Brain (organoid and tissue), 16 donors: ENCODE measurements at places on chromosomes 11 and 22. TPM values are rescaled to one million over a fixed set of nuclear protein-coding genes. Genes with fewer than 3 reads are reported as not detected.

Gene PHF21B
- polyA plus RNA-seq: 8.2 TPM

Gene C1QTNF4
- polyA plus RNA-seq: 15.8 TPM

Gene MIF
- polyA plus RNA-seq: 583 TPM

Gene VSTM5
- polyA plus RNA-seq: 2.1 TPM

Gene RNF215
- 8.0 TPM for polyA plus RNA-seq

Gene SLC22A9
- 0.14 TPM for polyA plus RNA-seq

Gene C11orf86
- polyA plus RNA-seq: not detected

DNA sequence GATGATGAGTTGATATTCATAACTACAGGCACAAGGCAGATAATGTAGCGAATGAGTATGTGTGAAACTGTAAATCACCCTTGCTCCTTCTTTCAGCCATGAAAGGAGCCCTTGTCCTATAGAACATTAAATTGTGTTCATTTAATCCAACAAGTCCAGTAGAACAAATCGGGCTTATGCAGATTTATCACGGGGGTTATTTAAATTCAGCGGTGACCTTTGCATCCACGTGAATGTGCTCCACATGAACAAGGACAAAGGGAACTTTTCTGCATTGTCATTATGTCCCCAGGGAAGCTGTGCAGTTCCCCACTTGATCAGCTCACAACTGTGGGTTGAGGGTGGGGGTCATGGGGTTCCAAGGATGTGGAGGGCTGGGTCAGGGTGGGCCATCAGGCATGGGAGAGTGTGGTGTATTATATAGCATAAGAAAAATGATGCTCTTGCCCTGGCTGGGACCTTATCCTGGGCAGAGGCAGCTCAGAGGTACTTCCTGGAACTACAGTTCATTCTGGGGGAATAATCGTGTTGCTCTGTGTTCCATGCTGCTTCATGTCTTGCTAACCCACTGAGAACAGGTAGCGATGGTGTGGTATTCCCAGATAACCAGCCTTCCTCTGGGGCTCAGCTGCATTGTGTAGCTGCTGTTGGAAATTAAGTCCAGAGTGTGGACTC lies 306.6 kb downstream of the FAT3 start:
- DNase-seq: no peak

DNA sequence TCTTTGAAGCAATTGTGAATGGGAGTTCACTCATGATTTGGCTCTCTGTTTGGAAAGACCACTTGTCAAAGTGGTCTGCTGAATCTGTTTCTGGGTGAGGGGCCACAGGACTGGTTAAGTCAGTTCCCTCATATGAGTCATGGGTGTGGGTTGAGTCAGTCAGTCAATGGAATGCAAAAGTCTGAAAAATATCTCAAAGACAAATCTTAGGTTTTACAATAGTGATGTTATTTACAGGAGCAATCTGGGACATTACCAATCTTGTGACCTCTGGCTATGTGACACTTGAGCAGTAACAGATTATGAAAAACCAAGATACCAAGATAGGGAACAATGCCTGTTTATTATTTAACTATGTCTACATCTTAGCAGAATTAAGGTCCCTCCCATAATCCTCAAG lies 311.6 kb downstream of the AASDHPPT start:
- no peak for DNase-seq

GRCh38 chr11:86632499-86633269 lies 39.7 kb downstream of the ME3 start:
- no peak for DNase-seq

DNA sequence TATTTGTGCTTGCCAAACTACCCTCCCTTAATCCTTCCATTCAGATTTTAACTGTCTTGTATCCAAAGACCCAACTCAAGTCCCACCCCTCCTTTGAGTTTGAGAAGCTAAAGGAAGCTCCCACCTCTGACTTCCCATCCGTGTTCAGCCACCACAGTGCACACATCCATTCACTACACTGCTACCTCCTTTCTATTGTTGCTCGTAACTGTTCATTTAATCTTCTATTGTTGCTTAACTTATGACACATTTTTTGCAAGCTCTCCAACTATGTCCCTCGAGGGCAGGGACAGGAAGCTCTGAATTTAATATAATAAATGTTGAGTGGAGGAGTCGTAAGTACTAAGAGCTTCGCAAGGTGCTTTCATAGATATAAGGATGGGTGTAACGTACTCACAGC lies 10.4 kb downstream of the LARGE1 start:
- no peak for DNase-seq

DNA sequence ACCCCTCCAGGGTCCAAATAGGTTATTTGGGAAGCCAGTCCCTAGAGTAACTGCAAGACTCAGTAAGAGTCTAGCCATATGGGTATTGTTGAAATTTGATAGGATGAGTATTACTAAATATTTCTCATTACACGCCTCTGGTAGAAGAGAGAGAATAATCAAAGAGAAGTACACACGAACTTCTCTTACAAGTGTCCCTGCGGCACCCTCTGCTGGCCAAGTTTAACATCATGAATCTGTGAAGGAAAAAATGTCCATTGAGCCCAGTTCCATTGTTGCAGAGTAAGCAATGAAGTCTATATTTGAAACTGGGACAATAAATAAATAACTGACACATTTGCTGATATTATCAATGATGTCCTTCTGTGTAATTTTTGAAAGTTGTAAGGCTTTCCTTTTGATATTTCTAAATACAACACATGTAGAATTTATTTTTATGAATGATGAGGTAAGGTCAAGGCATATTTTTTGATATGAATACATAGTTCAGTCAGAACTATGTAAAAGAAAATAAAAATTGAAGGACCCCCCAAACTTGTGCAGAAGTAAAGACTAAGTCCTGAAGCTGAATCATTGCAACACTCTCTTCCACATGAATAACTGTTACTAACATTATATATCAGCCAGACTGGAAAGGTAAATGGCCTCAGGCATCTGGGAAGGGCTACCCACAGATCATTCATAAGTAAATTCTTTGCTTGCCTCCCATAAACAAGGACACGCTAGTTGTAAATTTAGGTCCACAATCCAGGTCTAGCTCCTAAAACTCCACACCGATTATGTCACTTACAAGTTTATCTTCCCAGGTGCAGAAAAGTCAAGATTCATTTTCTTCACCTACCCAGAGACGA lies 10.0 kb downstream of the OR51L1 start:
- DNase-seq: peak; percentile 63

- peak; percentile 55 for DNase-seq
Observed at GRCh38 chr11:125235071-125235471, 70.5 kb downstream of the PKNOX2 start.

GRCh38 chr22:36204001-36204631 lies 2.5 kb upstream of the APOL4 start:
- no peak for DNase-seq

DNA sequence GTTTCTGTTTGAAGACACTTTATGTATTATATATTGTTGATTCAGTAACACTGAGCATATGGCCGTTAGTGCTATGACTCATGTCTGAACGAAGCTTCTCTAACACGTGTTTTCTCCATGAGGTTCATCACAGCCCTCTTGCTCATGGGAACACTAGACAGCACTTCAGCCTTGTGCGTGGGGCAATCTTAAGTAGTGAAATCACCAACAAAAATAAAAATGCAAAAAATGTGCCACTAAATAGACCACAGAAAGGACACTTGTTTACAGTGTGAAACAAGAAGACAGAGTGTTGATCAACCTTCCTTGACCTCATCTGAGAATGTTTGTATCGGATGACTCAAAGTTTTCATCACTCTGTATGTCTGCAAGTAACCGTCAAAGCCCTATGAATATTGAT lies 94.5 kb downstream of the FDX1 start:
- DNase-seq: no peak

DNA sequence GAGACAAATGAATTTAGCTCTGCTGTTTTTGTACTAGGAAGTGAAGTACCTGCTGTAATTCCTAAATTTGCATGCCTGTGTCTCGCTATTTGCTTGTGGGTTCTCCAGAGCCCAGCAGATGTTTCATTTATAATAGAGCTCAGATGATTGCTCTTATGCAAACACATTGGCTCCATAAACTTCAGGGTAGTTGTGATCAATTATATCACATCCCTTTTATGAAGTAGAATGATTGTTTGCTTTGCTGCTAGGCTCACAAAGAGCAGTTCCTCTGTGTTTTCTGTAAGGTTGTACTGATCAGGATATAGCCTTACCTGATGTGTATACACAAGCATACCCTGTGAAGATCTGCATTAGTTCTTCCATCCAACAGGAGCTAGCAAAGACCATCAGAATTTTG lies 64.1 kb downstream of the C11orf87 start:
- no peak for DNase-seq

- DNase-seq: peak; percentile 64
Observed at GRCh38 chr11:124481365-124482323, 36.1 kb upstream of the OR8B8 start.

GRCh38 chr11:43984039-43984438 lies 41.6 kb downstream of the C11orf96 start:
- DNase-seq: no peak

DNA sequence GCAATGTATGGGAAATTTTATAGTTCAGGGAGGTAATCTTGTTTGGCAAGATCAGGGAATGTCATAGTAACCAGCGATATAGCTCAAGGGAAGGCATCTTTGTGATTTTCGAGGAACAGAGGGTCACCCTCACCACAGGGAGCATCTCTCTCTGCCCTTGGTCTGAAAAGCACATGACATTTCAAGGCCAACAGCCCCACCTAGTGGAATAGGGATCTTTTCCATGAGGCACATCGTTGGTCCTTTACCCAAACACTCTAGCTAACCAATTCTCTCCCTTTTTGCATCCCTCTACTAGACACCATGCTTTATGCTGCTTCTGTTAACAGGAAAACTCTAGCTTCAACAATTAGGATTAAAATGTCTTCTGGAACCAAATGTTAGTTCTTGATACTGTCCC lies 179.0 kb downstream of the GRM5 start:
- no peak for DNase-seq

DNA sequence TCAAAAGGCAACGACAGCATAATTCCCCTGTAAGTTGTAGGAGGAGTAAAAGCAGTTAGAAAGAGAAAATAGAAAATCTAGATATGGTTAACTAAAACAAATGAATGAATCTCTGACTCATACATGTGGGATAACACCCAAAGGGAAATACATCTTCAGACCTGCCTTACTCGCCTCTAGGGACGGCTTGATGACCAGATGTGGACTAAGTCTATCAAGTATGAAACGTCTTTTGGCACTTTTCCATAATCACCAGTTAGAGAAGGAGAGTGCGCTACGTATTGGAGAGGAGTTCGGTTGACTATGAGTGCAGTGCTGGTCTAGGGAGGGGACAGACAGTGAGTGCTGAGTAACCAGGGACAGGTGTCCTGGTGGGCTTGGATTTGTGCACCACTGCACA lies 459.9 kb downstream of the OPCML start:
- DNase-seq: no peak
